Hypothalamus (tissue), 51 donors: ENCODE measurements at places on chromosomes 2 and 18.

- no peak for DNase-seq
Measured at GRCh38 chr2:239966853-239967552, 58.1 kb downstream of the NDUFA10 start.

GRCh38 chr2:77513191-77513590 lies 9.0 kb downstream of the LRRTM4 start:
- DNase-seq = no peak

- no peak for DNase-seq
Measured at GRCh38 chr2:214294426-214294825, 116.4 kb upstream of the VWC2L start.

- DNase-seq = no peak
Measured at GRCh38 chr2:1974397-1974796, 230.1 kb upstream of the PXDN start.

GRCh38 chr2:147198651-147199171 lies 646.1 kb upstream of the ACVR2A start:
- no peak for DNase-seq

DNA sequence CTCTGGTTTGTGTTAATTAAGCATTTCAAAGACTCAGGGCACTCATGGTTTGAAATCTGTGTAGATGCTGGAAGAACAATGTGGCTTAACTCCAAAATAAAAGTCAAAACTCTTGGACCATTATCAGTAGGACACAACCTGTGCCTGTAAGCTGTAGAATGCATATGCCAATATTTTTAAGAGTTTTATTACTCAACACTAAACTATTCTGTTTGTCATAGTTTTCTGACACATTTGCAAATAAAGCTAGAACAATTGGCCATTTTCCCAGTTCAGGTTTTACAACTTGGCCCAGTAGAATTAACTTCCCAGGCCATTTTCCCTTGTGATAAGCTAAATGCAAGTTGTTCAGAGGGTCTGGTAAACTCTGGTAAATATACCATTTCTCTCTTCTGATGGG lies 713.1 kb downstream of the CBLN2 start:
- DNase-seq = no peak

GRCh38 chr2:64675860-64676259 lies 22.1 kb upstream of the SERTAD2 start:
- no peak for DNase-seq
